ENCODE measurements at places on chromosomes 11 and 22.

DNA sequence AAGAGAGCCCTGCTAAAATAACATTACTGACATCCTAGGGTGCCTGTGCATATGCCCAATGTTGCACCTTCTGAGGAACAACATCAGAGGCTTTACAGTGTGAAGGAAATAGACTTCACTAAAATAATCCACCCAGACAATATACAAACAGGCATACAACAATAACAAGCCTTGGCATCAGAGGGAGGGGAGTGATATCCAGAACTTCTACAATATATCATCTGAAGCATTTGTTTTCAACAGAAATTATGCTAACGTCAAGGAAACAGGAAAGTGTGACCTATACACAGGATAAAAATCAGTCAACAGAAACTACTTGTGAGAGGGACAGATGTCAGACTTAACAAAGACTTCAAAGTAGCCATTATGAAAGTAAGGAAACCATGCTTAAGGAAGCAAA is 81.3 kb downstream of the CTNND1 start:
- DNase-seq = no peak

GRCh38 chr11:1573077-1573902 is 1.2 kb upstream of the DUSP8 start:
- DNase-seq = no peak

GRCh38 chr11:126336671-126337101 is 18.8 kb upstream of the ST3GAL4 start:
- DNase-seq = peak; percentile 64

DNA sequence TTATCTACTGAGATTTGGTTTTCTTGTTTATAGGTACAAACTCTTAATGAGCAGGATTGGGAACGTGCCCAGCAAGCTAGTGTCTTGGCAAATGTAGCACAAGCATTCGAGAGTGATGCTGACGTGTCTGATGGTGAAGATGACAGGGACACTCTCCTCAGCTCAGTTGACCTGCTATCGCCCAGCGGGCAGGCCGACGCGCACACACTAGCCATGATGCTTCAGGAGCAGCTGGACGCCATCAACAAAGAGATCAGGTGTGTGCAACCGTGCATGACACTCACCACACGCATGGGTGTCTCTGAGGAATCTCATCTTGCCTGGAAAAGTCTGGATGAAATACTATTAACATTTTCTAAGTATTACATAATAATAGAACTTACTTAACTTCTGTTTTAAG is 54.7 kb upstream of the CTTN start:
- no peak for DNase-seq

GRCh38 chr11:86676010-86676409 is 3.6 kb upstream of the ME3 start:
- no peak for DNase-seq

- DNase-seq = no peak
Observed at GRCh38 chr22:49527611-49528419, 299.9 kb downstream of the BRD1 start.

GRCh38 chr11:8712506-8712905 is 29.9 kb downstream of the RPL27A start:
- no peak for DNase-seq

DNA sequence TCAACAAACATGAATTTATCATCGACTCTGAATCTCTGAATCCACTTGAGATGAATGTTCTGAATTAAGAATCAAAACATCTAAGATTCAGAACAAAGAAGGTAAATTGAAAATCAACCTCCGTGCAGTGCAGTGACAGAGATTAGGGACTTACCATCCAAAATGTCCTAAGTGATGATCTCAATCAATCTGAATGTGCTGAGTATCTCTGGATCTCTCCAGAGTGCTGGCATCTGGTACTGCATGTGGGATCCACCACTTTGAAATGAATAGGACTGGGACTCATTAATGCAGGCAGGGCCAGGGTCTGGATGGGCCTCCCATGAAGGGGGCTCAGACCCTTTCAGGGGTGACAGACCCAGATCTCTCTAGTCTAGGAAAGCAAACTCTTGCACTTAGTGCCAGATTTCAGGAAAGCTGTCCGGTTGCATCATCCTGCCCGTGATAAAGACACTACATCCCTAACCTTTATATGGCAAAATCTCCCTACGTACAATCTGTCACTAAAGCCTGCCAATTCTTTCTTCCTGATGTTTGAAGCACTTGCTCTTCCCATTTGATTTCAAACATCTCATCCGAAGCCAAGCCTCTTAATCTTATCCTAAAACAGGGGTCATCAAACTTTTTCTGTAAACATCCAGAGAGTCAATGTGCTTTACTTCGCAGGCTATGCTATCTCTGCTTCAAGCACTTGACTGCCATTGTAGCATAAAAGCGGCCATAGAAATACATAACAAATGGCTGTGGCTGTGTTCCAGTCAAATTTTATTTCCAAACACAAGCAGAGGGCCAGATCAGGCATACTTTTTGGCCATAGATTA is 263.3 kb downstream of the LARGE1 start:
- no peak for DNase-seq

DNA sequence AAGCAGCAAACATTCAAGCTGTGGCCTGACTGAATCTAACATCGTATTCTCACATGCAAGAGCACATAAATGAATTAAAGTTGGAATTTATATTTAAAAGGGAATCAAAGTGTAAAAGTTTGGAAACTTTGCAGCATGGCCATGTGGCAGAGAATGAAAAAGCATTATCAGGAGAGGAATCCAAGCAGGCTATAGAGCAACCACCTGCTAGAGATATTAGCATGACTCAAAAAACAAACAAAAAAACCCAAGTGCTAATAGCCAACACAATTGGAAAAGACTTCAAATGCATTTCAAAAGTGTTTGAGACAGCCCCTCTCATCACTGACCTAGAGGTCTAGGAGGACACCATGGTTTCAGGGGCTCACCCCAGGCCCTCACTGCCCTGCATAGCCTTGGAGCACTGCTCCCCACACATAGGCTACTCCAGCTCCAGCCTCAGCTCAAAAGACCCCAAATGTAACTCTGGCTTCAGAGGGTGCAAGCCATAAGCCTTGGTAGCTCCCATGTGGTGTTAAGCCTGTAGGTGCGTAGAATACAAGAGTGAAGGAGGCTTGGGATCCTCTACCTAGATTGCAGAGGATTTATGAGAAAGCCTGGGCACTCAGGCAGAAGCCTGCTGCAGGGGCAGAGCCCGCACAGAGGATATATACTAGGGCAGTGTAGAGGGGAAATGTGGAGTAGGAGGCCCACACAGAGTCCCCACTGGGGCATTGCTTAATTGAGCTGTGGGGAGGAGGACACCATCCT is 1.7 kb upstream of the KRTAP5-7 start:
- no peak for DNase-seq

- no peak for DNase-seq
Observed at GRCh38 chr22:30864441-30865420, 103.8 kb downstream of the MORC2 start.

- no peak for DNase-seq
Observed at GRCh38 chr22:37275622-37276021, 6.7 kb upstream of the CYTH4 start.

DNA sequence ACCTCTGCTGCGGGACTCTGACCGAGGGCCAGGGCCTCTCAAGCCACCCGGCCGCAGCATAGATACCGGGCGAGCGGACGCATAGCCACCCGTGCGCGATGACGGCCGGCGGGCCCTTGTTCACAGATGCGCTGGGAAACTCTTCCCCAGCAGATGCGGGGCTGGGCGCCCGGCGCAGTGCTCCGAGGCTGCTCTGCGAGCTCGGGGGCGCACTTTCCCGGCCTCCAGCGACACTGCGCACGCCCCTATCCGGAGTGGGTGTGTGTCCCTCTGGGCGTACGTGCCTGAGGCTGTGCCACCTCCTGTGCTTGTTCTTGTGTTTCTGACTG is 104.7 kb upstream of the E2F8 start:
- no peak for DNase-seq

GRCh38 chr11:95586155-95586554 is 203.4 kb downstream of the FAM76B start:
- no peak for DNase-seq

- no peak for DNase-seq
Observed at GRCh38 chr11:63942803-63943202, 4.0 kb downstream of the NAA40 start.

- peak; percentile 11 for DNase-seq
Observed at GRCh38 chr11:33207408-33207985, 46.2 kb upstream of the CSTF3 start.

GRCh38 chr11:121540627-121541026 is 87.9 kb upstream of the SORL1-AS1 start:
- no peak for DNase-seq

DNA sequence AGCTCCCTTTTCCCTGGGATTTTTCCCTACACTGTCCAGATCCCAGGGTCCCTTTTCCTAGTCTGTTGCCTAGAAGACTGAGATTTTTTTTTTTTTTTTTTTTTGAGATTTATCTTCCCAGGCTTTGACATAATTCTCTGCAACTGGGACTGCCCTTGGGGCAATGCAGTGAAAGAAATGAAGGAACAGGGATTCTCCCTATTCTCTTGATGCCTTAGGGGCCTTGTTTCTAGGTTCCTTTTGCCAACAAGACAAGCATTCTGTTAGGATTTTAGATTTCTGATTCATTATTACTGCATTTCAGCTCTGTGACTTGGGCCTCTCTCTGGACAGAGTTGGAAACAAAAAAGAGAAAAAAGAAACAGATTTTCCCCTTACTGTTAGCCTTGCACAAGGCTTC is 47.3 kb downstream of the QSER1 start:
- DNase-seq = no peak

DNA sequence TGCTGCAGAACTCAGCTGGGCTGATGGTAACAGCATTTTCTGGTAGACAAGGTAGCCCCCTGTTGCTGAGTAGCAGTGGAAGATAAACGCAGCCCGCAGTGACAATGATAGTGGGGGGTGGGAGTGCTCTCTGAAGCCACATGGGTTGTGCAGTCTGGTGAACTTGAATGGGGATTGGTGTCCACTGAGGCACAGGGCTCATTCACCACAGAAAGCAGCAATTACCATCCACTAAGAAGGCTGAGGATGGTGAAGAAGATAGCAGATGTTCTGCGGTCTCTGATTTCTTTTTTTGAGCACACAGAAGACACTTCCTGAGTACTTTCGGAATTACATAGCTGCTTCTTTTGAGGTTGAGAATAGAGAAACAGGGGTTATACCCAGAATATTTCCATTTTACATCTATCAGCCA is 150.3 kb downstream of the LRRC4C start:
- DNase-seq = no peak

DNA sequence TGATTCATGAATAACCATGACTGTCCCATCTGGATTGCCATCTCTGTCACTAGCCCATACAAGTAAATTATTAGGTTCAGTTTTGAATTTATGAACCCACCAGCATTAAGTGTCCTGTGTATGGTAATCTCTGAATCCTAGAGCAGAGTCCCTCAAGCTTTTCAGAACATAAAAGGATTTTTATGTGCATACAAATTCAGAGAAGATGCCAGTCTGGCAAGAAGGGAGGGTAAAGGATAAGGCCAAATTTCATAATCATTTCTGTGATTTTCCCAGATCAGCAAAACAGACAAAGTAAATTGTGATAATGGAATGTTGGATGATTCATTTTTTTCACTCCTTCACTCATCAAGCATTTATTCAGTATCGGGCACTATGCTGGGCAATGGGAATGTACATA is 371.1 kb upstream of the ARHGAP42 start:
- DNase-seq = no peak

- DNase-seq = no peak
Observed at GRCh38 chr11:125688066-125688465, 7.4 kb upstream of the ACRV1 start.

DNA sequence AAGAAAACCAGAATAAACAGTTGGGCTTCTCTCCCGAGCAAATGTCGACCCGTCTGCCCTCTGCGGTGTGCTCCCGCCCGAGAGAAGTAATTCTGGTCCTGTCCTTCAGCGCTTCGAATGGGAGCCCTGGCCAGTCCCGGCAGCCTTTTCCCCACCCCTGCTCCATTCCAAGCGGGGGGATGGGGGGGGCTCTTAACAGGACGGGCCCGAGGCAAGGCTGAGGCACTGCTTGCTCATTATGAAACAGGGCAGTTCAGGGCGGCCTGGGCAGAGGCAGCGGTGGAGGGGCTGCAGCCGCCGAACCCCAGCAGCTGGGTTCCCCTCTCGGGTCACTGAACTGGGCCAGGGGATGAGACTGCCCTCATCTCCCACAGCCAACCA is 9.1 kb downstream of the BACE1-AS start:
- DNase-seq = no peak

- DNase-seq = no peak
Observed at GRCh38 chr11:129691142-129691541, 124.5 kb upstream of the TMEM45B start.

- DNase-seq = no peak
Observed at GRCh38 chr22:32796865-32797573, 4.5 kb upstream of the TIMP3 start.

- DNase-seq = no peak
Observed at GRCh38 chr11:45285250-45285828, 802 bp downstream of the SYT13 start.

DNA sequence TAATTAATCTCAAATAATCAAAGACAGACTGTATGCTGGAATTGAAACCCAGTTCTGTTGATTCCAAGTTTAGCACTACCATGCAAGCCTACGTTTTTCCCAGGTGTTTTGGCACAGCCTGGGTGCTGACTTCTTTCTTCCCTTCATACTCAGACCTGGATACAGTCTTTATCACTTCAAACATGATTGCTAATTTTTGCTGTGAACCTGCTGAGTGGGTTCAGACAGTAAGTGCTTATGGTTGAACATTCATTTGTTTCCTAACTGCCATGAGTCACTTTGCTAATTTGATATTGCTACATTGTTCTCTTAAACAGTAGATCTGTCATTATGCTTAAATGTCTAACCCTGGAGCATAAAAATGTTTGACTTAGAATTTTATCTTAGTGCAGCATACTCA is 12.2 kb downstream of the PAAF1 start:
- DNase-seq = peak; percentile 59

DNA sequence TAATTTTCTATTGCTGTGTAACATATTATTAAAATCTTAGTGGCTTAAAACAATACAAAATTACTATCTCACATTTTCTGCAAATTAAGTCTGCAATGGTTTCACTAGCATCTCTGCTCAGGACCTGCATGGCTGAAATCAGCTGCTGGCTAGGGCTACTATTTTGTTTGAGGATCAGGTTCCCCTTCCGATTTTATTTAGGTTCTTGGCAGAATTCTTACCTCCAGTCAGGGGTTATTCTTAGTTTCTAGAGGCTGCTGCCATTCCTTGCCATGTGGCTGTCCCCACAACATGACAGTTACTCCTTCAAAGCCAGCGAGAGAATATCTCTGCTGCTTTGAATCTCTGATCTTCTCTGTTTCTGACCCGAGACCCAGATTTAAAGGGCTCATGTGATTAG is 424.5 kb upstream of the ANO5 start:
- DNase-seq = no peak

GRCh38 chr11:88683024-88683423 is 345.5 kb upstream of the CTSC start:
- DNase-seq = no peak

DNA sequence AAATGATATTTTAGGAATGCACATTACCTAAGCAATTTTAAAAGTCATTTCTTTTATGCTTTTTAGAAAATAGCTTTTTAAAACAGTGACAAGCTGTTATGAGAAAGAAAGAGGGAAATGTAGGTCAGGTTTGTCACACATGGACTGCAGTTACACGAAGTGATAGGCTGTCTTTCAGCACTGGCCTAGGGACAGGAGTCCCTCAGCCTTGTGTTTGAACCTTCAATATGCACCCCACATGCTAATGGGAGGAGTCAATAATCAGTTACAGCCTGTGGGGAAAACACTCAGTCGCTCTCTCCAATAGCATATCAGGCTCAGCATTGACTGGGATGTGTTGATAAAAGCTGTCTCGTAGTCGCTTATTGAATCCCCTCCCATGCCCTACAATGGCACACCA is 45.8 kb downstream of the DNAJC24 start:
- DNase-seq = no peak

- no peak for DNase-seq
Observed at GRCh38 chr11:127425281-127425680, 424.7 kb upstream of the KIRREL3 start.
